CD4-positive, alpha-beta memory T cell (primary cell): ENCODE measurements at places on chromosomes 3 and 15. TPM values are rescaled to one million over a fixed set of nuclear protein-coding genes. Genes with fewer than 3 reads are reported as not detected.

- H3K27me3 ChIP-seq: no peaks in the 10 kb centered on the region
- no peak overlapping the region for H3K4me3 ChIP-seq
- no peak for DNase-seq
- no peaks in the 10 kb centered on the region for H3K36me3 ChIP-seq
- no peak overlapping the region for H3K27ac ChIP-seq
- H3K4me1 ChIP-seq: peaks cover 13% of the 10 kb centered on the region
Observed at GRCh38 chr3:188331166-188331565, 177.2 kb downstream of the LPP start.

CCR5 gene
- total RNA-seq: 6.8 TPM

DNA sequence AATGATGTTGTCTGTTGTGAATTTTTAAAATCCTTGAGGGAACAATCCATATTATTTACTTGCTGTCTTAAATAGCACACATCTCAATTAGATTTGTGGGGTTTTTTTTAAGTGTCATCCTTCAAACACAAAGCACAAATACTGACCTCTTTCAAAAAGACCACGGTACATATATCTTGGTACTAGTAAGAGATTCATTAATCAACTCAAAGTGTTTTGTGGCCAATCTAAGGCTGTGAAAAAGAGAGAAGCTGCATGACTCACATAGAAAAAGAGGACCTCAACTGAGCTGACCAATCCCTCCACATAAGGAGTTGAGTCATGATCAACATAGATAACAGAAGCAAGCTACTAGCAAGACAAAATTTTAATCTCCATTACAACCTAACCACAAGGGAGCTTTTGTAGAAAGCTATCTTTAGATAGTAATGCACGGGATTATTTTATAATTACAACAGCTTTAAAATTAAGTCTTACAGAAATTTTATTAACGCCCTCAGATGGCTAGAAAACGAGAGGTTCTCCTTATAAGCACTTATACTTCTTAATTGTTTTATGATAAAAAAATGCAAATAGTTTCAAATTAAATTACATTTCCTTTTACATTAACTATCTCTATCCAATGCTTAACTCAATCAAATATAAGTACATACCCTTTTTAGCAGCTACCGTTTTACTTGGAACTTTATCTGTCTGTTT, 60.5 kb downstream of the TOP2B start:
- H3K27me3 ChIP-seq: no peaks in the 10 kb centered on the region
- H3K4me3 ChIP-seq: no peak overlapping the region

DNA sequence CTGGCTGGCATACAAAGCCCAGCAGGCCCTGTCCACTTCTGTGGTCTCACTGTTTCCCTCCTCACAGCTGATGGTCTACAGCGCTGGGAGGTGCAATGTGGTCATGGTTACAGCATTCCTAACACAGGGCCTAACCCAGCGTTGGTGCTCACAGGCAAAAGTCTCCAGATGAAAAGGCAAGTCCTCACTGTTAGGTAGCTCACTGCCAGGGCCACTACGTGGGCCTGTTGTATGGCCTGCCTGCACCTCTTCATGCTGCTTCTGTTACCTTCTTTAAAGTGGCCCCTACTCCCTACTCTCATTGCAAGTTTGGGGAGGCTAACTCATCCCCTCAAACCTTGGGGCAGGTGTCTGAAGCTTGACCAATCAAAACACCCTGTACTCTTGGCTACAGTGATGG, 31.3 kb downstream of the CCDC13 start:
- no peaks in the 10 kb centered on the region for H3K36me3 ChIP-seq
- H3K27me3 ChIP-seq: no peaks in the 10 kb centered on the region
- H3K4me1 ChIP-seq: peaks cover 5% of the 10 kb centered on the region
- H3K4me3 ChIP-seq: no peak overlapping the region
- no peak overlapping the region for H3K27ac ChIP-seq

TRAIP gene
- 6.7 TPM for total RNA-seq

GRCh38 chr3:154040283-154040682, 80.9 kb upstream of the ARHGEF26 start:
- H3K4me3 ChIP-seq: no peak overlapping the region
- no peaks in the 10 kb centered on the region for H3K27me3 ChIP-seq
- no peak overlapping the region for H3K27ac ChIP-seq
- DNase-seq: no peak
